ENCODE measurements at places on chromosomes 3 and 15. TPM values are rescaled to one million over a fixed set of nuclear protein-coding genes. Genes with fewer than 3 reads are reported as not detected.

Gene DUOXA2
- not detected for total RNA-seq

Gene DISP2
- 0.18 TPM for total RNA-seq

Gene PLXNB1
- total RNA-seq, result 6.1 TPM

Gene BFSP2
- not detected for total RNA-seq

Gene ATXN7
- 123 TPM for total RNA-seq

Gene SPATA12
- total RNA-seq, result not detected

DNA sequence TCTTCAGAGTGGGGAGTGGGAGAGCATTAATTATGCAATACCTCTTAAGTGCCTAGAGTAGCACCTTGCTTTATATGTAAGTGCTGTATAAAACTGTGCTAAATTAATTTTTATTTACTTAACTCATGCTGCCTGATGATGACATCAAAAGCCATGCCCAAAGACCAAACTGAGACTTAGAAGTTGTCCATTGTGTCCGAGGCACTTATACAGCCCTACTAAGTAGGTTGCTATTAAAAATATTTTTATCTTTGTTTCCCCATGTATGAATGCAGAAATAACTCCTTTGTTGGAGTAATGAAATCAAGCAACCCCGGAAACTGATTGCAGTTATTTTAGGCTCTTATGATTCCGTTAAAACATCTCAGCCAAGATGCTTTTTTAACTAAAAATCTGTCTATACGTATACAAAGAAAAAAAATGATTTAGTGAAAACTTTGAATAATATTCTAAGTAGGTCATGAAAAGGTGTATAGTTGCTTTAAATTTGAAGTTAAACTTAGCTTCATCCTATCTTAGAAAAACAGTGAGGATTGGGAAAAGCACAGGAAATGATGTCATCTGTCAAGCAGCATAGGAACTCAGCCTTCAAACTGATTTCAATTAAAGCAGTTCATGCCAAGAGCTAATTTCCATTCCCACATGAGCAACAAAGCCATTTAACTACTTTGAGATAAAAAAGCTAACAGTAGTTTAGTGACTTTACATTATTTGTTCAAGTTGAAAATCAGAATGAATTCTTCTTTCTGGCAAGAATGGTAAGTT, 43.0 kb downstream of the FBN1 start:
- no peaks in the 10 kb centered on the region for H3K27me3 ChIP-seq
- H3K27ac ChIP-seq, result no peak overlapping the region
- H3K4me1 ChIP-seq, result no peaks in the 10 kb centered on the region
- no peak overlapping the region for H3K4me3 ChIP-seq

DNA sequence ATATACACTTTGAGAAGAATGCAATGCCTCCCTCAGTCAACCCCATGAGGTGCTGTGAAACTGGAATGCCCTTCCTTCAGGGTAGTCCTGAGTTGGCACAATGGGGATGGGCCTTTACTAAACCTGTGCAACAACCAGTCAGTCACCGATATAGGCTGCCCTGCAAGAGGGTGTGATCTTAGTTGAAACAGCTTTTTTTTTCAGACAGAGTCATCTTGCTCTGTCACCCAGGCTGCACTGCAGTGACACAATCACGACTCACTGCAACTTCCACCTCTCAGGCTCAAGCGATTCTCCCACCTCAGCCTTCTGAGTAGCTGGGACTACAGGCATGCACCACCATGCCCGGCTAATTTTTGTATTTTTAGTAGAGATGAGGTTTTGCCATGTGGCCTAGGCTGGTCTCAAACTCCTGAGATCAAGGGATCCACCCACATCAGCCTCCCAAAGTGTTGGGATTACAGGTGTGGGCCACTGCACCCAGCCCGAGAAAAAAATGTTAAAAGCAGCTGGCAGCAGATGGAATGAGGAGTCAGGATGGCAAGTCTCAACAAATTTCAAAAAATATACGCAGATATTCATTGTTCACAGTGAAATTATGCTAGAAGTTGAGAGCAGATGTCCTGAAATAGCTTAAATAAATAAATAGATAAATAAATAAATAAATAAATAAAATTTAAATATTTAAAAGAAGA, 31.8 kb downstream of the MYO5A start:
- no peak overlapping the region for H3K4me3 ChIP-seq
- no peaks in the 10 kb centered on the region for H3K4me1 ChIP-seq
- no peaks in the 10 kb centered on the region for H3K36me3 ChIP-seq
- no peak for DNase-seq

DNA sequence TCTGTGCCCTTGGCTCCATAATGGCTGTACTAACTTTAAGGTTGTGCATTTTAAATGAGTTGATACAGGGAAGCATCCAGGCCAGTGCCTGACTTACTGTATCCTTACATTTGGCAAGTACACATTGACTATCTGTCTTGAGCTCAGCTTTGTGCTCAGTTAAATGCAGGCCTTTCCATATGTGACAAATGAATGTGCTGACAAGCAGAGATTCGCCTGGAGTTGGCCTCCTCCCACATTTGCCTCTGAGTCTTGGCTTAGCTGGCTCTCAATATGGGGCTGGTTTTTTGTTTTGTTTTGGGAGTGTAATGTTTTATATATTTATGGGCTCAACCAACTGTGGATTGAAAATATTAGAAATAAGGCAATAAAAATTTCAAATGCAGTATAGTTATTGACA, 29.7 kb downstream of the TRIM71 start:
- H3K36me3 ChIP-seq, result no peaks in the 10 kb centered on the region
- no peak for DNase-seq
- no peaks in the 10 kb centered on the region for H3K27me3 ChIP-seq
- no peak overlapping the region for H3K4me3 ChIP-seq

DNA sequence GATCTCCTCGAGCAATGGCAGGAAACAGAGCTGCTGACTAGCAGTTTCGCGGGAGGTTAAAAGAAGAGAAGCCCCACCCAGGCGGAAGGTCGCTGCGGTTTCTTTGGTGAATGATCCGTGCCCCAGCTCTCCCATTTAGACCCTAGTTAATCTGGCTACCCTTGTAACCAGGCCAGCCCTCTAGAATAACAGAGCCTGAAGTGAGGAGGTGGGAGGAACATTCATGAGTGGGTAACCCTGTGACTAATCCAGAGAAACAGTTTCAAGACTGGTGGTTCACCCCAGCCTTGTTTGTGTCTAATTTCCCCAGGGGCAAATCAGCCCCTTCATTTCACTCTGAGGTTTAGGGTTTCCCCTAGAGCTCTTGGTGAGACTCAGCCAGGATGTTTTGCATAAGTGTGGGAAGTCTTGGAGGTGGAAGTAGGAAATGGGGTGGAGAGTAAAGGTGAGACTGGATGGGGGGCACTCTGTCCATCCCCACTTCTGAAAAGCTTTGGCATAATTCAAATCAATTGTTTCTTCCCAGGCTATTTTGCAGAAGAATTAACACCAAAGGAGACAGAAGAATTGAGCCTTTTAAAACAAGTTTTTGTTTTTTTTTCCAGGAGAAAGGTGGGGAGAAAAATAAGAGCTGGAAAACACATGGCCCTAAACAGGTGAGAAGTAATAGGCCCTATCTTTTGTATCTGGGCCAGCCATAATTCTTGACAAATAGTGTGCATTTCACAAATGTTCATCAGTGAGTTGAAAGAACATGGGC, 303.1 kb downstream of the RPLP1 start:
- peaks cover 67% of the 10 kb centered on the region for H3K4me1 ChIP-seq
- no peaks in the 10 kb centered on the region for H3K27me3 ChIP-seq
- no peaks in the 10 kb centered on the region for H3K36me3 ChIP-seq
- H3K4me3 ChIP-seq, result peak overlapping the region; percentile 40

GRCh38 chr15:85804481-85805170, 9.9 kb upstream of the KLHL25 start:
- H3K36me3 ChIP-seq, result no peaks in the 10 kb centered on the region
- no peaks in the 10 kb centered on the region for H3K4me1 ChIP-seq
- DNase-seq, result no peak
- H3K27ac ChIP-seq, result no peak overlapping the region

DNA sequence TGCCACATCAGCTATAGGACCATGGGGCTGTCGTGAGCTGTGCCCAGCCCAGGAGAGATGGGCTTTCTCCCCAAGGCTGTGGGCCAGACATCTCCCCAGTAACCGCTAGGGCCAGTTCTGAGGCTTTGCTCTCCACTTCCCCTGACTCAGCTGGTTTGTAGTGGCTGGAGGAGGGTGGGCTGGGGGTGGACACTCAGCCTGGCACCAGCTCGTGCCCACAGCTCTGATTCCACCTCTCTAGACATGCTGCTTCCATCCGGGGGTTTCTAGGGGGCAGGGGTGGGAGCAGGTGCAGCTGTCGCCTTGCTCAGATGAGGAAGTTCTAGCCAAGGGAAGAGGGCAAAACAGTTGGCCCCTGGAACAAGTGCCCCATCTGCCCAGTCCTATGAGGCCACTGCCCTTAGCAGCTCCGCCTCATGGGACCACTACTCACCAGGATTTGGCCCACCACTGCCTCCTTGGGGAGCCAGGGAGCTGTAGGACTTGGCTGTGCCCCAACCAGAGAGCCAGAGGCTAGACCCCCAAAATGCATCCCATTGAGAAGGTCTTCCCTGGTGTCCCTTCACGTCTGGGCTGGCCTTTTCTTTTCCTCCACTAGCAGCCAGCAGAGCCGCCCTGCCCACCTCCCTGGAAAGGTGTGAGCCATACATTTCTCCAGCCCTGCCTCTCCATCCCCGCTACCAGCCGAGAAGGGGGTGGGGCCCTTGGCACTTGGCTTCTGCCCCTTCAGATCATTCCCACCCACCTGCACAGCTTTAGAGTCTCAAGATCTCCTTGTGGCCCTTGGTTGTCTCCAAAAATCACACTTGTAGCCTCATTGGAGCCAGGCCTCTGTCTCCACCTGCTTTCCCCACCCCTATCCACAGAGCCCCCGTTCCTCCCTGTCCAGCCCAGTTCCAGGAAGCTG, 9.9 kb downstream of the GLYCTK start:
- no peak overlapping the region for H3K4me3 ChIP-seq
- peaks cover 26% of the 10 kb centered on the region for H3K36me3 ChIP-seq
- H3K27me3 ChIP-seq, result no peaks in the 10 kb centered on the region
- peaks cover 15% of the 10 kb centered on the region for H3K4me1 ChIP-seq
- no peak for DNase-seq

DNA sequence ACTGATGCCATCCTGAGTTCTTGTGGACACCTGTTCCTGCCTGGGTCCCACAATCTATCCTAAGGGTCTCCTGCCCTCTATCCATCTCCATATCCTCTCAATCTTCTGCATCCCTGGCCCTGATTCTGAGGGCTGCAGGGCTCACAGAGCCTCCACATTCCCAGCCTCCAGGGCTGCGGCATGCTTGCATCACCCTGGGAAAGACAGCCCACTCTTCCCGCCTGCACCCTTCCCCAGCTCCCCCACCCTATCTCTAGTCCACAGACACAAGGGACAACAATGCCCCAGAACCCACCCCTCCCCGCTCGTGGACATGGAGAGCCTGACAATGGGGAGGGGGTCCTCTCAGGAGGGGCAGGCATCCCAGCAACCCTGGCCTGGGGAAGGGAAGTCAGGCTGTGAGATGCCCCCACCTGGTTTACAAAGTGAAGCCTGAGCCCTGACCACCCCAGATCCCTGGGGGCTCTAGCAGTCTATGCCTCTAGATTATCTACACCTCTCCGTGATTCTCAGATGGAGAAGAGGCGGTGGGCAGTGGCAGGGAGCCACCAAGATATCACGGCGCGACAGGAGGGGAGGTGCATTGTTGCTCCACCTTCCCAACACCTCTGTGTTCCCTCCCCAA, 10.3 kb downstream of the SEMA3G start:
- no peak overlapping the region for H3K4me3 ChIP-seq
- H3K27me3 ChIP-seq, result no peaks in the 10 kb centered on the region
- no peak for DNase-seq
- H3K27ac ChIP-seq, result no peak overlapping the region
- H3K36me3 ChIP-seq, result no peaks in the 10 kb centered on the region
- no peaks in the 10 kb centered on the region for H3K4me1 ChIP-seq

GRCh38 chr3:54376142-54376807, 253.9 kb downstream of the CACNA2D3 start:
- no peaks in the 10 kb centered on the region for H3K36me3 ChIP-seq
- no peaks in the 10 kb centered on the region for H3K4me1 ChIP-seq

DNA sequence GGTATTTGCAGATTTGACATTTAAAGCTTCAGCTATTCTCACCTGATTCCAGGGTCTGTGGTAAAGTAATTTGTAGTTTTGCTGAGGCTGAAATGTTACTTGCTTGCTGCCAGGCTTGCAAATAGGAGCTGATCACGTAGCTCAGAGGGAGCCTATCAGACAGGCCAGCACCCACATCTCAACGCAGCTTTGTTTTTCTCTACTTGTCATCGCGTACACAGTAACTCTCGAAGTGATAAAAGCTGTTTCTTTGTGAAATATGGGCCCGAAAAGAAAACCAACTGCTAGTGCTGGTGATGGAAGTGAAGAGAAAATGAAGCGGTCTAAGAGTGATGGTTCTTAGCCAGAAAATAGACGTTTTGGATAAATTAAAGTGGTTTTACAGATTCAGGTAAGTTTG, 23.4 kb downstream of the RAB5A start:
- H3K4me1 ChIP-seq, result peaks cover 5% of the 10 kb centered on the region
- H3K27me3 ChIP-seq, result no peaks in the 10 kb centered on the region
- H3K27ac ChIP-seq, result no peak overlapping the region
- no peak for DNase-seq

GRCh38 chr3:19202303-19202702, 54.0 kb downstream of the KCNH8 start:
- no peaks in the 10 kb centered on the region for H3K36me3 ChIP-seq
- H3K4me3 ChIP-seq, result no peak overlapping the region
- H3K27ac ChIP-seq, result no peak overlapping the region
- no peak for DNase-seq
- H3K27me3 ChIP-seq, result no peaks in the 10 kb centered on the region
- no peaks in the 10 kb centered on the region for H3K4me1 ChIP-seq

- no peak for DNase-seq
- H3K4me3 ChIP-seq, result no peak overlapping the region
- peaks cover 49% of the 10 kb centered on the region for H3K36me3 ChIP-seq
- H3K27ac ChIP-seq, result peak overlapping the region; percentile 59
- no peaks in the 10 kb centered on the region for H3K27me3 ChIP-seq
These were observed 54.9 kb downstream of the TGFBR2 start for GRCh38 chr3:30661098-30661873.

- H3K36me3 ChIP-seq, result no peaks in the 10 kb centered on the region
- H3K4me1 ChIP-seq, result no peaks in the 10 kb centered on the region
- no peak overlapping the region for H3K4me3 ChIP-seq
- no peak for DNase-seq
- H3K27me3 ChIP-seq, result no peaks in the 10 kb centered on the region
These were observed 178.0 kb downstream of the PCCB start for GRCh38 chr3:136428167-136428566.

DNA sequence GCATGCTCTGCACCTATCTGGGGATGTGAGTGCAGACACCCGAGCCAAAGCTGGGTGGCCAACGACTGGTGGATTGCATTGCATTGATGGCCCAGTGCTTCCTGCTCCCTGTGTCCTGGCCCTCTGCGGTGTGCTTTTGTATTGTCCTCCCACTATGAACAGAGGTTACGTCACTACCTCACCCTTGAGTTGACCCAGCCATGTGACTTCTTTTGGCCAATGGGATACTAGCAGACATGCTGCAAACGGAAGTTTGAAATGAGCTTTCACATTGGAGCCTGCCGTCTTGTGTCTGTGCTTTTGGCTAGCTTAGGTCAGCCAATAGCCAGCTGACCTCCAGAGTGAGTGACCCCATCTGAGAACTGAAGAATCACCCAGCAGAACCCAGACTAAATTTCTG, 15.3 kb upstream of the TBC1D21 start:
- H3K27me3 ChIP-seq, result no peaks in the 10 kb centered on the region
- no peak overlapping the region for H3K4me3 ChIP-seq
- H3K36me3 ChIP-seq, result no peaks in the 10 kb centered on the region
- no peak overlapping the region for H3K27ac ChIP-seq
- no peaks in the 10 kb centered on the region for H3K4me1 ChIP-seq

Data from T-cell (primary cell).